Fibroblast of the conjunctiva (primary cell): ENCODE measurements at places on chromosomes 2 and 18.

DNA sequence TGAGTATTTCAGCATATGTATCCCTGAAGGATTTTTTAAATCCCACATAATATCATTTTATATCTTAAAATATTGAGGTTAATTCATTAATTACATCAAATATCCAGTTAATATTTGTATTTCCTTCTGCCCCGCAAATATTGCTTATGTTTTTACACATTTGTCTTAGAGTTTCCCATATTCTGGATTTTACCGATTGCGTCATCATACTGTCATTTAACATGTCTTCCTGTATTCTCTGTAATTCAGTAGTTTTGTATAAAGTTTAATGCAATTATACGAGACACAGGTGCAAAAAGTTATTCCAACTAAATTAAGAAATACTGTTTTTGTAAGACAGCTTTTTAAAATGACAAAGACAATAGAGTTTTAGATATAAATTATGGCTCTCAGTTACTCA, 33.5 kb upstream of the UBXN4 start:
- DNase-seq = no peak

DNA sequence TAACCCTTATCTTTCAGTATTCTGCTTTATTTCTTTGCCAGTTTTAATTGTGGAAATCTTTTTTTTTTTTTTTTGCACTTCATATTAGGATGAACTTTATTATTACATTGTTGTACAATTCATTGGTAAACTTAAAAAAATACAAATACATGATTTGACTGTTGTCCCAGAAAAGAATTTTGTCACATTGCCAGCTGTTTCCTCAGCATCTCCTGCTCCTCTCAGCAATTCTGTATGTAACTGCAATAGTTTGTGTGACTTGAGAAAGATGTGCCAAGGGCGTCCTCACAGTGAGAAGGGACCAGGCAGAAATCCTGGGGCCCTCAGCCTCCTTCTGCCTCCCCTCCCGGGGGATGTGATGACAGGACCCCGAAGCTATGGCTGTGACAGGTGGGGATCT, 254.4 kb downstream of the NBAS start:
- no peak for DNase-seq

- no peak for DNase-seq
These were observed 124.3 kb downstream of the RIF1 start for GRCh38 chr2:151534001-151534400.

- DNase-seq = no peak
These were observed 3.5 kb downstream of the NCKAP1 start for GRCh38 chr2:183034806-183035205.

- no peak for DNase-seq
These were observed 258.2 kb upstream of the SP5 start for GRCh38 chr2:170456914-170457313.

DNA sequence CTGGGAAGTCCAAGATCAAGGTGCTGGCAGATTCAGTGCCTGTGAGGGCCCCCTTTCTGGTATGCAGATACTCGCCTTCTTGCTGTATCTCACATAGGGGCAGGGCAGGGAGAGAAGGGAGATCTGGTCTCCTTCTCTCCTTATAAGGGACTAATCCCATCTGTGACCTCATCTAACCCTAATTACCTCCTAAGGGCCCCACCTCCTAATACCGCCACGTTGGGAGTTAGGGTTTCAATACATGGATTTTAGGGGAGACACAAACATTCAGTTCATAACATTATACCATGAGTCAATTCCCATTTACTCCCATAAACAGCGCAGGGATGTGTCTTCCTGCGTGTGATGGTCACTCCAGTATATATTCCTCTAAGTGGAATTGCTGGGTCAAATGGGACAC, 73.8 kb upstream of the TXNDC2 start:
- no peak for DNase-seq

GRCh38 chr2:178589335-178589734, 109.1 kb downstream of the PLEKHA3 start:
- no peak for DNase-seq

DNA sequence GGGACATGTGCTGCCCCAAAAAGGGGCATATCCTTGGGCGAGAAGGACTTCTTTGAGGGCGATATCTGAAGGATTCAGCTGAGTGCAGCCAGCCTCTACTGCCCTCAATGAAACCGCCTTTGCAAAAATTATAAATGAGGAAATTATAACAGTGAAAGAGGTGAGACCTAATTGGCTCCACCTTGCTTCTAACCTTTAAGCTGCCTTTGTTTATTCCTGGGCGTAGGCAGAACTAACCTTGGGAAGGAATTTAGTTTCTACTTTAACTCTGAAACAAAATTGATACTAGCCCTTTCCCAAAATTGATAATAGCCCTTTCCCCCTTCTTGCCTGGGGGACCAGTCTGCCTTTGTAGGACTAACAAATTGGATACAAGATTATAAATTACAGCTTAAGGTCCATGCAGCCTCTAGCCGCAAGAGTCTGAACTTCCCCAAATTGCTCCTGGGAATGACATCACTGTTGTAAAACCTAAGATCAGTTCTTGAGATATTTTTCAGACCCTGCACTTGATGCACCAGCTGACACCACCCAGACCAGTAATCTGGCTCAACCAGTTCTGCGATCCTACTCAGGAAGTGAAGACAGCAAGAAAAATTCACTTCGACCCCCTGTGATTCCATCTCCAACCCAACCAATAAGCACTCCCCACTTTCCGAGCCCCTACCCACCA, 36.0 kb upstream of the ASAP2 start:
- no peak for DNase-seq

GRCh38 chr18:76951456-76952247, 129.3 kb downstream of the ZNF236 start:
- no peak for DNase-seq

- no peak for DNase-seq
These were observed 135.0 kb downstream of the TGIF1 start for GRCh38 chr18:3584897-3585460.

GRCh38 chr2:230905448-230906421, 19.3 kb downstream of the GPR55 start:
- DNase-seq = no peak

DNA sequence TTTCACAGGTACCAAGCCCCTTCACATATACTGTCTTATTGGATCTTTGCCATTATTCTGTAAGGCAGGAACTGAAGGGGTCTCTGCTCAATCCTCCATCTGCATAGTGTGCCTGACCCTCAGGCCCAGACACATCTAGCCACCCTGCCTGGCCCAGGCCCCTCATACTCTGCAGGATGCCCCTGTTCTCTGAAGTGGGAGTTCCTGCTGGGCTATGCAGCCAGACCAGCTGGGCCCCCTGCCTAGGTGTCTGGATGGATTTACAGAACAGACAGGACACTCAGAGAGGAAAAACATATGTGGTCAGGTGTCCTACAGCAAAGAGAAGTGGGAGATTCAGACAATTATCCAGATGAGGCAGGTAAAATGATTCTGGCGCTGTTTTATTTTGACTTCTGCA, 42.0 kb downstream of the SLC4A5 start:
- no peak for DNase-seq
